ENCODE measurements at places on chromosomes 2 and 18.

GRCh38 chr2:109347626-109348025, 218.6 kb downstream of the SH3RF3 start:
- no peak for DNase-seq

DNA sequence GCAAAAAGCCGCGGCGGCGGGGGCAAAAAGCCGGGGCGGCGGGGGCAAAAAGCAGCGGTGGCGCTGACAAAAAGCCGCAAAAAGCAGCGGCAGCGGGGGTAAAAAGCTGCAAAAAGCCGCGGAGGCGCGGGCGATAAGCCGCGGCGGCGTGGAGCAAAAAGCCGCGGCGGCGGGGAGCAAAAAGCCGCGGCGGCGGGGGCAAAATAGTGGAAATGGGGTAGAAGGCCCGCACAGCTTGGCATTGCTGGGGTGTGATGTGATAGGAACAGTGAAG, 450.1 kb downstream of the ANKRD30B start:
- DNase-seq = no peak

- DNase-seq = no peak
These were observed 2.9 kb upstream of the SLC4A3 start for GRCh38 chr2:219624565-219624964.

GRCh38 chr2:142048581-142048980, 82.2 kb downstream of the LRP1B start:
- DNase-seq = no peak

- no peak for DNase-seq
These were observed 256.9 kb downstream of the CDH19 start for GRCh38 chr18:66346833-66347588.

DNA sequence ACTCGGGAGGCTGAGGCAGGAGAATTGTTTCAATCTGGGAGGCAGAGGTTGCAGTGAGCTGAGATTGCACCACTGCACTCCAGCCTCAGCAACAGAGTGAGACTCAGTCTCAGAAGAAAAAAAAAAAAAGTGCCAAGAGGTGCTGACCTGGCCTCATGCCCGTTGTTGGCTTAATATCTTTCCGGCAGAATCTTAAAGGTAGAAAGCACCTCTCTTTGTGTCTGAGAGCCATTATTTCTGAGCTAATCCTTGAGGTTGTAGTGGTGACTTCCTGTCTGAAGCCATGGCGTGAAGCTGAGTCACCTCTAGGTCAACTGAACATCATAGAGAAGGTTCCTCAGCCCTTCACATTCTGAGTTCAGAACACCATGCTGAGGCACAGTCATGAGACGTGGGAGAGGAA, 60.4 kb downstream of the WDSUB1 start:
- peak; percentile 59 for DNase-seq

DNA sequence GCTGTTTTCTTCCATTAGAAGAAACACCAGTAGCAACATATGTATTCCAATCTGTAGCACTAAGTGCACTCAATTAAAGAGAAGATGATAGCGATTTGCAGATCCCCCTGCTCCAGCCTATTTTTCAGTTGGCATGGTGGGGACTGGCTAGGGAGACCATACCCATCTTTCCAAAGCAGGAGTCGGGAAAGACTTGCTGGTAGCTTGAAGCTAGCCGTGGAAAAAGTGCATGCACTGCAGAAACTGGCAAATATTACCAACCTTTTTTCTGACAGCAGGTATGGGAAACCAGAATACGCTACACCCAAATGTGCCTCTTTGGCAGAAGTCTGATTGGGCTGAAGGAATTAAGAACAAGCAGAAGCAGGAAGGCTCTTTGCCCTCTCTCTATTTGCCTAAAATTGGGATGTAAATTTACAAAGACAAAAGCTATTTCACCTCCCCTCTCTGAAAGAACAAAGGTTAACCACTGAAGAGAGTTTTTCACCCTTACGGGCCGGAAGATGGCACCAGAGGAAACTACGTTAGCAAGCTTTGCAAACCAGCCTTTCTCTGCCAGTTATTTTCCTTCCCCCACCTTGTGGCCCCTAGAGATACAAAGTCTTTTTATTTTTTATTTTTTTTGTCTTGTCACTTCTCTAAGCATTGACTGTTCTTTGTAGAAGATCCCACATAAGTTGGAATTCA, 273.1 kb downstream of the DLGAP1 start:
- no peak for DNase-seq

- no peak for DNase-seq
These were observed 12.5 kb downstream of the BOK start for GRCh38 chr2:241570961-241571581.

DNA sequence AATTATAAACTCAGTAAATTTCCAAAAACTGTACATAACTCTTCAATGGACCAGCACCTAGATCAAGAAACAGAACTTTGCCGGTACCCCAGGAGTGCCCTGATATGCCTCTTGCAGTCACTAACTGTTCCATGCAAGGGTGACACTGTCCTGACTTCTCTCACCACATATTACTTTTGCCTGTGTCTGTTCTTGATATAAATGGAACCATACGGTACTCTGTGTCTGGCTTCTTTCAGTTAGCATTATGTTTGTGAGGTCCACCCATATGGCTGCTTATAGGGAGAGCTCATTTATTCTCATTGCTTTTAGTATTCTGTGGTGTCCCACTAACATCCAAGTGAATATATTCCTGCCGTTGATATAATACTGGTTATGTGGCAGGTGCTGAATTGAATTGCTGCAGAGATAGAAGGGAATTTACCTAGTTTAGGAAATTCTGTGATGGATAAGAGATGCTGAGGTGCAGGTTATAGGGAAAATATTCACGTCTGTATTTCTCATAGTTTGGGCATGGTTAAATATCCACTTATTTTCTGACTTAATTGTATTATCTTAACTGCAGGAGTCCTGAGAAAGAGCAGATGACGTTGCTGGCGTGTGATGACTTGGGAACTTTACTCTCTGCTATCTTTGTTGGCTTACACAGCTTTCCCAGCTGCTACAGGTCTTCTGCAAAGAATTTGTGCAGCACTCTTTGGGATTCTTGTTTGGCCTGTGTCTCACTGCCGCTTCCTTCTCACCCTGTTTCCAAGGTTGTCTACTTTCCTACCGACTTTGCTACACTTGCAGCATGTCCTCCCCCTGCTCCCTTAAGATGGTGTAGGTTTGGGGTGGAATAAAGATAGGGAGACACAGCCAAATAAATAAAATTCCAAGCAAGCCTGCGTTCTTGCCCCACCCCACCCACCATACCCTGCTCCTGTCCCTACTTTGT, 107.9 kb downstream of the MAP4K4 start:
- no peak for DNase-seq

- no peak for DNase-seq
These were observed 71.9 kb downstream of the ADD2 start for GRCh38 chr2:70696142-70696541.

DNA sequence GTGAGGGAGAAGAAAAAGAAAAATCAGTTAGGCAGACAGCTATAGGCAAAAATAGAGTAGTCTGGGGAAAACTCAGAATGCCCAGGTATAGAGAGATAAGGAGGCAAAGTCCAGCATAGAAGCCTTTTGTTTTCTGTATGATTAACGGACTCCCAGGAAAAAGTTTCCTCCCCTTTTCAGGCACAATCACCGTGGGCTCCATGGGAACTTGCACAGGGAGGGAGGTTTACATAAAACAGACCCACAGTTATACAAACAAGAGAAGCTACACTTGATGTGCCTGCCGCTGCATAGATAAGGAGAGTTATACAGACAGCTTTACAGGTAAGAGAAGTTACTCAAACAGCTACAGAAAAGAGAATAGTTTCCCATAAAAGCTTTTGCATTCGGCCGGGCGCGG, 39.2 kb upstream of the SULT1C3 start:
- no peak for DNase-seq

DNA sequence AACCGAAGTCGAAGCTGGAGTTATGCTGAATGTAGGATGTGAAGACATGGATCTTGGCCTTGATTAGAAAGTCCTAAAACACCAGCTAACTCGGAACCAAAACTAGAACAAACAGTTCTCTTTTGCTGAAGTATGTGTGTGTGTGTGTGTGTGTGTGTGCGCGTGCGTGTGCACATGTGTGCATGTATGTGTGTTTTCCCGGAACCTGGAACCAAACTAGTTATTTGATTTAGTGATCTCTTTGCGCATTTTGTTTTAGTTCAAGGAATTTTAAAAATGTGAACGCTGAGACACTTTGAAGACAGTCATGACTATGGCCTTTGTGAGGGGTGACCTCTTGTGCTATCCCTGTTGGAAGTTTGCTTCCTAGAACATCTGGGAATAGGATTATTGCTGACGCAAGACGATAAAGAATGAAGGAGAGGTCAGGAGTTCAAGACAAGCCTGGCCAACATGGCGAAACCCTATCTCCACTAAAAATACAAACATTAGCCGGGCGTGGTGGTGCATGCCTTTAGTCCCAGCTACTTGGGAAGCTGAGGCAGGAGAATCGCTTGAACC, 23.8 kb downstream of the FHL2 start:
- DNase-seq = peak; percentile 52

DNA sequence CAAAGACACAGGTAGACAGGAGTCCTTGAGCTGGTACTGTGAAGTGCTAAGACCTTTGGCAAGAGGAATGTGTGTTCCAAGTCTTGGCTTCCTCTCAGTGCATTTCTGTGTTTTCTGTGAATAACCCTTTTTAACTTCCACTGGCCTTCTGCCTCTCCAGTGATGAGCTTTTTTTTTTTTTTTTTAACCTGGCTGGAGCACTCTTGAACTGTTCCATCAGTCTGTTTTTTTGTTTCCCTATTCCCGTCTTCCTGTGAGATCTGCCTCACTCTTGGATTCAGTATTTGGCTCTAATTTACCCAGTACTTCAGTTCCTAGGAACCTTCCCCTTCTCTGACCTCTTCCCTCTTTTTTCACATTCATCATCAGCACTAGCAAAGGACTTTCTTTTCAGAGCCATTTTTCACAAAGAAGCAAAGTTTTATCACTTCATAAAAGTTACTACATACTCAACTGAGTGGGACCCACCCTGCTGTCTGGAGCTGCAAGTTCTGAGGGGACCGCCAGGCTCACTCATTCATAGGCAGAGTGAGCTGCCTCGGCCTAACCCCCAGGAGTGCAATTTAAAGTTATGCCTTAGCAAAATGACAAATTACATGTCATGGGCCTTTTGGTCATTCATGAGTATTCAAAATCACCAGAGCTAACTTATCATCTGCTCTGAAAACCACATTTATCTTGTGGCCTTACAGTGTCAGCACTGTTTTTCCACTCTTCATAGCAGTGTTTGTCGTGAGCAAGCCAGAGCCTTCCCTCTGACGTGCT, 126.9 kb upstream of the DAPL1 start:
- DNase-seq = no peak

GRCh38 chr18:12885500-12885899, 1.5 kb upstream of the PTPN2 start:
- DNase-seq = no peak

GRCh38 chr18:75204269-75204731, 4.6 kb downstream of the PTGR3 start:
- no peak for DNase-seq

GRCh38 chr2:48219555-48220436, 310.2 kb upstream of the STON1 start:
- DNase-seq = no peak

DNA sequence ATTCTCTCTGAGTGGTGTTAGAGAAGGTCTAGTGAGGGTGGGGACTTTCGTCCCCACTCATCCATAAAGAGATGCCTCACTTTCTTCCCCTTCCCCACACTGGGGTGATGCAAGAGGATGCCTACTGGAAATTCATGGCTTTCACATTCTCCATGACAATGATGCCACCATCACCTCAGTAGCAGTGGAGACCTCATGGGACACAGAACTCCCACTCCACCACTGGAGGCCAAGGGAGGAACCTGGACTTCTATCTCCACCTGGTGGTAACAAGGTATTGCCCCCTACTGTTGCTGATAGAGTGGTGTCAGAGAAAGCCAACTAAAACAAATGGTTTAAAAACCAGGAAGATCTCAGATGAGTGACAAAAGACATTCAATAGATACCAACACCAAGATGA, 110.9 kb downstream of the INHBB start:
- no peak for DNase-seq

GRCh38 chr2:106805716-106806115, 80.3 kb downstream of the ST6GAL2 start:
- no peak for DNase-seq
